ENCODE measurements at places on chromosomes 11 and 22. TPM values are rescaled to one million over a fixed set of nuclear protein-coding genes. Genes with fewer than 3 reads are reported as not detected.

The ACRV1 gene
- total RNA-seq: not detected

The GSTT2 gene
- not detected for total RNA-seq

The ENTHD1 gene
- 0.20 TPM for total RNA-seq

The DRD2 gene
- total RNA-seq: not detected

The NPTXR gene
- total RNA-seq: 1.2 TPM

The MRGPRX3 gene
- total RNA-seq: not detected

The SLC36A4 gene
- total RNA-seq: 17.1 TPM

The GAL3ST1 gene
- not detected for total RNA-seq

The TMEM109 gene
- 143 TPM for total RNA-seq

The CD248 gene
- total RNA-seq: 0.10 TPM

The RHBDD3 gene
- total RNA-seq: 59.4 TPM

The MAP6 gene
- 0.54 TPM for total RNA-seq

The ALDH3B1 gene
- not detected for total RNA-seq

The PIH1D2 gene
- 0.49 TPM for total RNA-seq

The RBM4 gene
- total RNA-seq: 131 TPM

The LRP4 gene
- total RNA-seq: 0.15 TPM

The TH gene
- not detected for total RNA-seq

The CARD18 gene
- not detected for total RNA-seq

The POU2AF2 gene
- not detected for total RNA-seq

The MYRF gene
- total RNA-seq: 0.78 TPM

The BATF2 gene
- total RNA-seq: not detected

The ROBO4 gene
- total RNA-seq: not detected

The WNT11 gene
- 0.39 TPM for total RNA-seq

The CECR2 gene
- total RNA-seq: 0.18 TPM

The OSM gene
- total RNA-seq: 78.3 TPM

The ELFN2 gene
- 0.08 TPM for total RNA-seq

The TRPM5 gene
- not detected for total RNA-seq

The SPATA19 gene
- not detected for total RNA-seq

The OR5P2 gene
- total RNA-seq: not detected

The TRIM64 gene
- total RNA-seq: not detected

The NCAM1 gene
- not detected for total RNA-seq

The APOL5 gene
- not detected for total RNA-seq

The SYT9 gene
- not detected for total RNA-seq

The ACTN3 gene
- not detected for total RNA-seq

The C11orf21 gene
- total RNA-seq: 2.3 TPM

The FAM111B gene
- 54.9 TPM for total RNA-seq

The TMEM45B gene
- total RNA-seq: 0.24 TPM

The EMID1 gene
- not detected for total RNA-seq

The SCUBE2 gene
- not detected for total RNA-seq

The CLTCL1 gene
- 0.64 TPM for total RNA-seq

The PATE4 gene
- total RNA-seq: not detected

The KDM4E gene
- not detected for total RNA-seq

The TIMM10 gene
- 98.2 TPM for total RNA-seq

The CDC42BPG gene
- total RNA-seq: 0.29 TPM

Data from activated T-helper 1 cell treated with anti-CD3 and anti-CD28 coated beads, Interleukin-12 subunit alpha, Interleukin-12 subunit beta, Interleukin-2, Interleukin-4 antibody, amounts not matched to agents 30 ng/mL and 10 ng/mL and 1 ng/mL, durations not matched to agents 14 hours and 24 hours and 36 hours (primary cell).